ENCODE measurements at places on chromosomes 5 and 9.

DNA sequence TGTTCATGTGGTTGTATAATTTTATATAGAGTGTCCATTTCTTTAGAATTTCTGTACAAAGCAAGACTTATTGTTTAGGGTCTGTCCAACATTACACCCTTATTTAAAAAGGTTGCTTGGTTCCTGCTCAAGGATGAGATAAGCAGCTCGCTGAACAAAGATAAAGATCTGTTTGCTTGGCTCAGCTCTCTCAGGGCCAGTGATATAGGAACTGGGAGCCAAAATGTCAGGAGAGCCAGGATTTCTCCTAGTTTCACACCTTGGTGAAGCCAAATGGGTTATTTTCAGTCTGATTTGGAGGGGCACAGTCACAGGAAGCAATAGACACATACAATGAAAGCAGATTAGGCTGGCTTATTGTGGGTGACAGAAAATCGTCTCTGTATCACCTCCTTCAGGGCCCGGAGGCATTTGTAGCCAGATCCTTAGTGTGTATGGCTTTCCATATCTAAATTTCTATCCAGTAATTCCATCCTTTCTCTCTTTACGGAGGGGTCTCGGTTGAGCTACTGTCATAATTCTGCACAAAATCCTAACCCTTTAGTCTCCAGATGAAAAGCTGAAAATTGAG, 396.4 kb downstream of the TMEM232 start:
- DNase-seq: no peak

- no peak for DNase-seq
These were observed 93.6 kb downstream of the CAMSAP1 start for GRCh38 chr9:135813671-135814290.

DNA sequence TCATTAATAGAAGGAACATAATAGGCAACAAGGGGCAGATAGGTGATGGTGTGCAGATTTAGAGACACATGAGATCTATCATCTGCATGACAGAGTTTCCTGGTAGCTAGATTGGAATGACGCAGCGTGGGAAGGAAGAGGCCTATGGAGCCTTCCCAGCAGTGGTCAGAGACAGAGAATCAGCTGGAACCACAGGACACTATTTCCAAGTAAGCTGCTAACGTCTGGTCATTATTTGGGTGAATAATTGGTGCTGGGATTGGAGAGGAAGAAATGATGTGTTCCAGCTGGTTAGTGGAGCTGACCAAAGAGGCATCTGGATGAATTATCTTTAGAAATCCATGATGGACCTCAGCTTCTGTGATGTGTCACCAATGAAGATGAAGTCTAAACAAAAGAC, 91.2 kb upstream of the PRR16 start:
- DNase-seq: no peak

DNA sequence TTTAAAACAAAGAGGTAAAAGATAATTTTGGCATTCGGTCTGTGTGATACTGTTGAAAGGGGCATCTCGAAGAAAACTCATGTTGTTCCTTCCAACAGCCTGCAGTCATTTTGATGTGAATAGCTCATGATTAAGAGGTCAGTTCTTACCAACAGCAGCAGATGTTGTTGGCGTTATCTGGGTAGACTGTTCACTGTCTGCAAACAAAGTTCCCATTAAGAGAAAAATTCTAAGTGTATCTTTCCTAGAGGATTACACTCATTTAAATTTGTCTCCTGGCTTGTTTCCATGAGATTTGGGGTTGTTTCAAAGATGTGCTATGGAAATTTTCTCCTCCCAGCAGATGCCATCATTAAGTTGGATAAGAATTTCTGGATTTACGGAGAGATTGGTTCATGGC, 138.2 kb upstream of the RORB start:
- DNase-seq: no peak

DNA sequence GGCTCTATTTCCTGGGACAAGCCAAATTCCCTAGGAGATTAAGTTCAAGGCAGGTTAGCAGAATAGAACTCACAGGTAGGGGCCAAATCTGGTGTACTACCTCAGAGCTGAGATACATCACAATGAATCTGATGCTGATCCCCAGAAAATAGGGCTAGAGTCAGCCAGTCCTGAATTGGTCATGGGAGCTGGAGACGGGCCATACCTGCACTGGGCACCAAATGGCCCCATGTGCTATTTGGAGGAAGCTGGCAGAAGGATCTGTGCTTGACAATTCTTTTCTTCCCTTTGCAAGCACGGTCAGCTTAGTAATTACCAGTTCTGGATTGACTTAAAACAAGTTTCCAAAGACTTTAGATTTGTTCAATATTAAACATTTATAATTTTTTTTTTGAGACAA, 10.4 kb upstream of the GNAQ start:
- DNase-seq: no peak

- no peak for DNase-seq
These were observed 273.2 kb upstream of the CDH9 start for GRCh38 chr5:27311544-27311943.

- no peak for DNase-seq
These were observed 955 bp downstream of the QRFP start for GRCh38 chr9:130895481-130896232.

- DNase-seq: no peak
These were observed 183.0 kb upstream of the EFNA5 start for GRCh38 chr5:107853696-107854095.

DNA sequence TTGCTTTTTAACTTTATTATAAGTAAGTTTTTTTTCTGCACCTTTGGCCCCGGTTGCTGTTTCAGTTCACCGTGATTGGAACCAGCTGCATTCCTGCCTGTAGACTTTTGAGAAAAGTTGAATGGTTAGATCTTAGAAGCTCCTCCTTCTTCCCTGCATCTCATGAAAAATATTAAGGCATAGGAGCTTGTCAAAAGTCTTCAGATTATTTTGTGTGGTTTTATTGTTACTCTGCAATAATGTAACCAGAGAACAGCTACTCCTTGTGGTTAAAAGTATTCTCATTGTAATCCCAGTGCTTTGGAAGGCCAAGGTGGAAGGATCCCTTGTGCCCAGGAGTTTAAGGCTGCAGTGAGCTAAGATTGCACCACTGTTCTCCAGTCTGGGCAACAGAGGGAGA, 3.3 kb upstream of the SLC2A8 start:
- DNase-seq: peak; percentile 7

DNA sequence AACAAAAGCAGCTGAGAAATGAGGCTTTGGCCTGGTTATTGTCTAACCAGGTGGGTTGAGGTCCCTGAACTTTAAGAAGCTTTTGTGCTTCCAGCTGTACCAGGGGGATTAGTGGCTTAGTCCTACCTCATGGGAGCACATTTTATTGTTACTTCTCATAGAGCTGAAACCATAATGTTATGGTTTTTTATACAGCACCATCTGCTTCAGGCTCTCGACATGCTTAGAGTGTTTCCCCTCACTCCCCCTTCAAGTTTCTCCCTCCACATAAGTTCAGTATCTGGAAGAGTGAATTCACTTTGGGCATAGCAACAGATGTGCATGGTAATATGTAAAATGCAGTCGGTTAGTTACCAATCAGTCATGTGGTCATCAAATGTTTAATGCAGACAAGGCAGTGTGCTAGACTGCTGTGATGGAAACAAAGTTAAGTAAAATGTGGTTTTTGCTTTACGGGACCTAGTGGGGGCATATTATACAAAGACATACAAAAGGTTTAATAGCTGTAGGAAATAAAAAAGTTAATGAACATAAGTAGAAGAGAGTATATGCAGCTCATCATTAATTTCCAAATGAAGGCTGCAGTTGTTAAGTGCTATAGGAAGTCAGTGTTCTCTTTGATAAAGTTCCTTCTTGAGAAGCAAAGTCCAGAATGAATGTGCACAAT, 95.9 kb upstream of the SPRY4 start:
- no peak for DNase-seq

- DNase-seq: no peak
These were observed 3.0 kb downstream of the NKX2-5 start for GRCh38 chr5:173231996-173232498.

- DNase-seq: no peak
These were observed 2.4 kb downstream of the GLIPR2 start for GRCh38 chr9:36138901-36139300.

DNA sequence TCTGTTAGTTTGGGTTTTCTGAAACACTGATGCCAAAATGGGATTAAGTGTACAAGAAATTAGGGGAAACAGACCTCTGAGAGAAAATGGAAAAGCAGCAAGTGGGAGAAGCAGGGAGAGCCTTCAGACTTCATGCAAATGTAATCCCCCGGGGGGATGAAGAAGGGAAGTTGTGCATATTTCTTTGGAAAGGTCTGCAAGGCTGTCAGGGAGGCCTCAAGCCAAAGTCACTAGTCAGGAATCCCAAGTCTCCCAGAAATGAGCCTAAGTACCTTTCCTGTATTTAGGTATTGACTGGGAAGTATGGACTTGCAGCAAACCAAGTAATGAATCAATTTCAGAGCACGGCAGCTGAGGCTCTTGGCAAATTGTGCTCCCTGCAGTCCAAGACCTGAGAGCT, 2.2 kb downstream of the FTMT start:
- no peak for DNase-seq

- no peak for DNase-seq
These were observed 76.6 kb upstream of the ITGA1 start for GRCh38 chr5:52710972-52711596.

- no peak for DNase-seq
These were observed 576.3 kb downstream of the PDE4D start for GRCh38 chr5:59317023-59317773.

- DNase-seq: peak; percentile 93
These were observed at the start of gene PRUNE2 for GRCh38 chr9:76905791-76906646. Gene PRUNE2, minus strand, starts transcription at chr9:76906114. Its CDS starts 151 bp downstream, at chr9:76905963.
